ENCODE measurements at places on chromosomes 2 and 18. TPM values are rescaled to one million over a fixed set of nuclear protein-coding genes. Genes with fewer than 3 reads are reported as not detected.
A peak's percentile ranks its signal among the peaks of the same experiment; 100 is the strongest.

DNA sequence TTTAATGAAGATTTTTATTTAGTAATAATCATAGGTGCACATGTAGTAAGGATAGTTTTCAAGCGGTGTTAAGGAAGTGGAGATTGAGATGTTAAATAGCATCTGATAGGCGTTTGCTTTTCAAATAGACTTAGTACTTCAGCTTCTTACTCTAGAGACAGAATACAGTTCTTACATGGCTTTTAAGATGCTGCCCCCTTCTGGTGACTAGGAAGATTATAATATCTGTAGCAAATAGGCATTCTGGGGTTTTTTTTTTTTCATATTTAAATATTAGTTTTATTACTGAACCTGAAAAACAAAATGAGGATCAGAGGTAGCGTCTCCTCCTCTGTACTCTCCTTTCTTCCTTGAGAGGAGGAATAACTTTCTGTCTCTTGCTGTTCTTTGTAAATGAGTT lies 100.2 kb downstream of the AGAP1 start:
- DNase-seq: no peak

- no peak for DNase-seq
These were observed 45.0 kb downstream of the RPIA start for GRCh38 chr2:88736437-88736836.

Gene TRIM43
- not detected for total RNA-seq

Gene ANKRD29
- 0.44 TPM for total RNA-seq

- DNase-seq: no peak
These were observed 151.9 kb downstream of the DOCK10 start for GRCh38 chr2:224890372-224890771.

- DNase-seq: peak; percentile 82
These were observed 657 bp downstream of the ARL6IP6 start for GRCh38 chr2:152718909-152719645.

Gene PLCD4
- total RNA-seq: 0.07 TPM

Gene CROCC2
- total RNA-seq: not detected

Gene RNU2-63P
- 12.2 TPM for total RNA-seq

- peak; percentile 91 for DNase-seq
These were observed at the start of gene HOXD13 for GRCh38 chr2:176092270-176093144. Gene HOXD13, plus strand, starts transcription at chr2:176092721. Its CDS starts 170 bp downstream, at chr2:176092891.

DNA sequence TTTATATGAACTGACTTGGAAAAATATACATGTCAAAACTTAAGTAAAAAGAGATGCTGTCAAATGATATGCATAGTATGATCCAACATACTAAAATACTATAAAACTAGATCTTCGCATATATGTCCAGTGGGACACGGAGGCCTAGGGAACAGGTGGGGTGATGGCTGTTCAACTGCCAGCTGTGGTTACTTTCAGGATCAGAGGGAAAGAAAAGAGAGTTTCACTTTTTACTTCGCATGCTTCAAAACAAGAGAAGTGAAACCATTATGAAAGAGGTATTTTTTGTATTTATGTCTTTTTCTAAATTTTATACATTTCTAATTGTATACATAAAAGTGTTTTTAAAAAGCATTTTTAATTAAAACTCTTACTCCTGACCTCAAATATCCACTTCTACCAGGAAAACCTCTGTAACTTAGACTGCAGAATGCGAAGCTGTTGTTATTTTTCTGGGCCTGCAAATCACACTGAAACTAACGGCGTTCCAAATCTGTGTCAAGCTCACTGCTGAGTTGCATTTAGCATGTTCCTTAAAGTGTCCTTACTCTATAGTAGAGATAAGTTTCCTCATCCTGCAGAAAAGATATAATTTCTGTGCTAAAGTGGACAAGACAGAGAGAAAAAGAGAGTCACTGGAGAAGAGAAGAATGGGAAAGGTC lies 97.8 kb upstream of the SLC35G4 start:
- DNase-seq: no peak

- no peak for DNase-seq
These were observed 153.3 kb upstream of the NDUFV2 start for GRCh38 chr18:8949206-8949605.

GRCh38 chr2:28394331-28394877 lies 1.7 kb downstream of the FOSL2 start:
- DNase-seq: no peak

Gene VIL1
- 69.0 TPM for total RNA-seq

- no peak for DNase-seq
These were observed 90.7 kb downstream of the DPP4 start for GRCh38 chr2:161983331-161983651.

Gene CABLES1
- 16.7 TPM for total RNA-seq

GRCh38 chr2:166238176-166238575 lies 110.4 kb upstream of the SCN1A start:
- no peak for DNase-seq

DNA sequence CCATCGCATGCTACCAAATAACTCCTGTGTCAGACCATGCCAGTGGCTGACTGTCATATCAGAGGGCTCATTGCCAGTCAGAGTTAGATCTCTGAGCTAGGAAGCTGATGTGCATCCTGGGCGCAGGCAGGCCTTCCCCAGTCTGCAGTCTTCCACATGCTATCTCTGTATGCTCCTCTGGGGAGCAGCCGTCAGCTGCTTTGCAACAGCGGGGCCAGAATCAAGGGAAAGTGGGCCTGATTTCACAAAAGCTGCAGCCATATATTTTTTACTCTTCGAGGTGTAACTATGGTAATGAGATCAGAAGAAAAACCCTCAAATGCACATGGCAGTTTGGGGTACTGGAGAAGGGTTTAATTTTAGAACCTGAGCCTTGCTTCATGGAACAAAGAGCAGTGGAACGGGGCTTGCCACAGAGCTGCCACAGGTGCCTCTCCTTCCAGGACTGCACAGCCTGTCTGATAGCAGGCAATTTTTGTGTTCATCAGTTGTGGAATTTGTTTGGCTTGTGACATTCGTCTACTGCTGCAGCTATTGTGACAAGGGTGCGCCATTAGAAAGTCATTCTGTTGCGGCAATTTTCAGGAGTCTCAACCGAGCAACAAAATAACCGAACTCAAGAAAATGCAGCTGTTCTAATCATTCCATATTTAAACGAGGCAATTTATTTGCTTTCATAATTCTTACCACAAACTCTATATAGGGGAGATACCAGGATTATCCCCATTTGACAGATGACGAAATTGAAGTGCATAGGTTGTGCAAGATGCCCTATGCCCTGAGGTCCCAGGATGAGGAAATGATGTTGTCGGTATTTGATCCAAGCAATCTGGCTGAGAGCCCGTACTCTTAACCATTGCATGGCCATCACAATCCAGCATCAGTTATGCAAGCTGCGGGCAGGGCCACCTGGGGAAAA lies 109.6 kb upstream of the CYRIA start:
- DNase-seq: peak; percentile 80

DNA sequence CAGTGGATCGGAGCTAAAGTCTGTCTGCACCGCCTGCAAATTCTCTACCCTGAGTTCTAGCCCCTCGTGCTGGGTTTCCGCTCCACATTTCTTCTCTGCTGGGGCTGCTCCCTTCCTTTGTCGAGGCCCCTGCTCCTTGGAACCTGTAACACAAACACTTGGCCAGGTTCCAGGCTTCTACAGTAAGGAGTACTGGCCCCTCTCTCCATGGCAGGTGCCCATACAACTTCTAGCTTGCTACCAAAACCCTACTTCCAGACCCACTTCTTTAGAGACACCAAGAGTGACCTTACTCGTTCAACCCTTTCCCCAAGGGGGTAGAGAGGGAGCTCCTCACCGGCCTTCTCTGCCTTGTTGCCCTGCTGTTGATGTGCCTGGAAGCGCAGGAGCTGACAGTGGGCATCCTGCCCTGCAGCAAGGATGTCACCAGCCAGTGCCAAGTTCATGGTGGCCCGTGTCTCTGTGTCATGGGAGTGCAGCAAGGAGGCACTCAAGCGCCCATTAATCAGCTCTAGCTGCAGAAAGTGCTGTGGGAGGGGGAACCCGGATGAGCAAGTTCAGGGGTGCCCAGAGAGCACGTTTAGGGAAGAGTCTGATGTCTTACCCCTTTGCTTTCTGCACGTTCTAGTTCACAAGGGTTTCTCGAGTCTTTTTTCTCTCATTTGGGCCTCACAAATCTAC lies 1.1 kb downstream of the PREB start:
- no peak for DNase-seq

DNA sequence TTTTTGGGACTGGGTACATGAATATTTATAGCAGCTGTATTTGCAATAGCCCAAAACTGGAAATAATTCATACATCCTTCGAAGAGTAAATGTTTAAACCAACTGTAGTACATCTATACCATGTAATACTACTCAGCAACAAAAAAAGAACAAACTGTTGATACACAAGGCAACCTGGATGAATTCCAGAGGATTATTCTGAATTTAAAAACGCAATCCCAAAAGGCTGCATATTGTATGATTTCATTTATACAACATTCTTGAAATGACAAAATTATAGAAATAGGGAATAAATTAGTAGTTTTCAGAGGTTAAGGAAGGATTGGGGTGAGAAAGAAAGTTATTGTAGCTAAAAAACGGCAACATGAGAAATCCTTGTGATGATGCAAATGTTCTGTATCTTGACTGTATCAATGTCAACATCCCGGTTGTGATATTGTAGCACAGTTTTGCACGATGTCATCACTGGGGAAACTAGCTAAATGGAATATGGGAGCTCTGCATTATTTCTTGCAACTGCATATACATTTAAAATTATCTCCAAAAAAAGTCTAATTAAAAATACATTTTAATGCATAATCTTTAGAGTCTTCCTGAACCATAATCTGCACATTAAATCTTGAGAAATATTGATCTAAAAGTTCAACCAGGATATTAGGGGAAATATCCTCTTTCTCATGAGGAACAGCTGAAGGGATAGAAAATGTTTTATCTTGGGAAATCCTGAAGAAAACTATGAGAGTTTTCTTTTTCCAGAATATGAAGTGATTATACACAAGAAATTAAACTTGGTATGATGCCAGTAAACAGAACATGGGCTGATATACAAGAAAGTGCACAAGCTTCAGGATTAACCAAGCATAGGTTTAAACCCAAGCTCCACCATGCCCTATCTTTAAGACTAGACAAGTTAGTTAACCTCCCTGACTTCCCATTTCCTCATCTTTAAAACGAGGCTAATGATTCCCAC lies 21.9 kb downstream of the EVA1A start:
- no peak for DNase-seq

GRCh38 chr18:78720456-78721237 lies 259.0 kb upstream of the SALL3 start:
- no peak for DNase-seq

Gene DIS3L2
- 42.4 TPM for total RNA-seq

DNA sequence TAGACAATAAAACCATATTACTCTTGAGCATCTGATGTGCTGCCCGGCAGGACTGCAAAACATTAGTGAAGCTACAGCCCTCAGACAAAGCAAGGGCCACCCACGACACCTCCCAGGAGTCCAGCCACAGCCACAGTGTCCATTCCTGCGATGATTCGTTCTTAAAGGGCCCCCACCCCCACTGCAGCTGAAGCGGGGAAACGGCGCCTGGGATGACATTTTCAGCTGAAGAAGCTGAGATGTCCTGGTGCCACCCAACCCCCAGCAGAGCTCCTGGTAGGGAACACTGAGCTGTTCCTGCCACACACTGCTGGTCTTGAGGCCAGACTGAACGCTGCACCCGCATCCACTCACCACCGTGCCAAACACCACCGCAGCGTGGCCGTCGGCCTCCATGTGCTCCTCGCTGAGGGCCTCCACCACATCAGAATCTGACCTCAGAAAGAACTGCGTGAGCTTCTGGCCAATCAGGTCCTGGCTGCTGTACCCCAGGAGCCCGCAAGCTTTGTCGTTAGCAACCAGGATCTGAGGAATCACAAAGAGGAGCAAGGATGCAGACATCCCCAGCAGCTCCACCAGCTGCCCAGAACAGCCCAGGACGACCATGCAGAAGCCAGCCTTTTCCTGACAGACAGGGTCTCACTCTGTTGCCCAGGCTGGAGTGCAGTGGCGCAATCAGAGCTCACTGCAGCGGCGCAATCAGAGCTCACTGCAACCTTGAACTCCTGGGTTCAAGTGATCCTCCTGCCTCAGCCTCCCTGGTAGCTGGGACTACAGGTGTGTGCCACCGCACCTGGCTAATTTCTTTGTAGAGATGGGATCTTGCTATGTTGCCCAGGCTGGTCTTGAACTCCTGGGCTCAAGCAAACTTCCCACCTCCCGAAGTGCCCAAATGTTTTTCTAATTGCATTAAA lies 9.5 kb downstream of the PASK start:
- DNase-seq: no peak

GRCh38 chr2:88590998-88591613 lies 36.2 kb downstream of the EIF2AK3 start:
- peak; percentile 77 for DNase-seq

DNA sequence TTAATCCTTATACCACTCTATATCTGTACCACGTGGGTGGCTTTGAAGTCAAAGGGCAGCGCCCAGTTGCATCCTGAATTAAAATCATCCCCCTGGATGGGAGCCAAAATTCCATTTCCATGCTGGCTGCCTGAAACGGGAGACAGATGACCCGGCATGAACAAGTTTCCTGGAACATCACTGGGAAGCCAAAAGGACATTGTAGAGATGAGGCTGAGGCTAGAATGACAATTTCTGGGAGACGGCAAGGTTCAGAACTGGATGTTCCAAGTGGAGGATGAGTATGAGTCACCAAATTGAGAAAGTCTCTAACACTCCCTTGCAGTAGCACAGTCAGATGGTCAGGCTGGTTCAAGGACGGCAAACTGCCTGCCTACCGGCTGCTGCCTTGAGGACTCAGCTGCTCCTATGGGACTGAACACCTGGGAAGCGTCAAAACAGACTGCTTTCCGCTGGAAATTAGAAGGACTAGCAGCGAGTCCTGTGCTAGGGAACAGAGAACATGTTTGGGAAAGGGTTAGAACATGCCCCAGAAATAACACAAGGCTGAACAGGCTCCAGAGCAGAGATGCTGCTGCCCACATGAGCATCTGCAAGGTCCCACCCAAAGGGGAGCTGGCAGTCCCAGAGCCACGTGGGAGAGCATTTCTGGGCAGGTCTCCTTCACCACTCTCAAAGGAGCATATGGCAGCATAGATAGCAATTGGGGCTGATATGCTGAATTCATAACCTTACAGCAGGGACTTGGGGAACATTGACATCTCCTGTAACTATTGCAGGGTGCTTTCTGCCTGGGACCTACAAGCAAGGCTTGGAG lies 32.0 kb downstream of the YPEL5 start:
- no peak for DNase-seq

Gene SCG2
- total RNA-seq: not detected

DNA sequence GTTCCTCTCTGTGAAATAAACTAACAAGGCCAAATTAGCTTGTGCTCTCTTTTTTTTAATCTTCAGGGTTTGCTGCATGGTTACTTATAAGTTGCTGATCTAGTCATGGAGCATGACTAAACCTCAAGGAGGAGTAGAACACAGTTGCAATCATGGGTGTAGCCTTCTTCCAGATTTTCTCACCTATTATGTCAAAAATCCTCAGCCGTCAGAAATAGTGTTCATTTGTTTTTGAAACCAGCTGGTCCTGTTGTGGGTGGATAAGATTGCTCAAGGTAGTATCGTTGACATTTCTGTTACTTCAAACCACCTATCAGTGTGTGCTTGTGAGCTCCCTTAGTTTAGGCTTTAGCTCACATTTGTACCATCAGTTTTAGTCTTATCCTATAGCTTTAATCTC lies 11.2 kb downstream of the RELCH start:
- no peak for DNase-seq

Gene REG3A
- not detected for total RNA-seq

GRCh38 chr18:32846896-32847295 lies 74.1 kb upstream of the KLHL14 start:
- no peak for DNase-seq

- no peak for DNase-seq
These were observed 31.2 kb upstream of the TBR1 start for GRCh38 chr2:161384864-161385263.

Data from endodermal cell (in vitro differentiated cells).